Glomerular endothelial cell (primary cell): ENCODE measurements at places on chromosomes 6 and 20. TPM values are rescaled to one million over a fixed set of nuclear protein-coding genes. Genes with fewer than 3 reads are reported as not detected.

DNA sequence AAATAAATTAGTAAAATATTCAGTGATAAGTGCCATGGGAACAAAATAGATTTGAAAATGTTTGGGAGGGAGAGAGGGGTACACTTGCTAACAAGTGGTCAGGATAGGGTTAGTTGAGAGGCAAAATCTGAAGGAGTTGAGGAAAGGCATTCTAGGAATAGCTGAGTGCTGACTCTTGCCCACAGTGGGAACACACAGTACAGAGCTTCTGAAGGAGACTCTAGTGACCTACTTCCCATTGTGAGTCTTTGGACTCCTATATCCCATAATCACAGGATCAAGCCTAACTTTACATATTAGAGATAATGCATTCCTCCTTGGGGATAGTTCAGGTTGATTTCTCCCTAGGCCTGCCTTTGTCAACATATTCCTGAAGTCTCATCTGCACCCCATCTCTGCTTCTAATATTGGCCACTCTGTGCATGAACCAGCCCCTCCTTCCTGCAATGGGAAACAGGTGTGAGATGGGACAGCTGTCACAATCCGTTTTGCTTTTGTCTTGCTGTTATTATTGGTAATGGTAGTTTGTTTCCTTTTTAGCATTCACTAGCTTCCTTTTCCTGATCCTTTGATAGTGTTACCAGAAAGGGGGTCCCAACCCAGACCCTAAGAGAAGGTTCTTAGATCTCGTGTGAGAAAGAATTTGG is 2.6 kb upstream of the TRIM38 start:
- DNase-seq = no peak

GRCh38 chr6:37809197-37809543 is 10.4 kb upstream of the ZFAND3 start:
- DNase-seq = no peak

Gene OR5V1
- not detected in 2 replicates for total RNA-seq

DNA sequence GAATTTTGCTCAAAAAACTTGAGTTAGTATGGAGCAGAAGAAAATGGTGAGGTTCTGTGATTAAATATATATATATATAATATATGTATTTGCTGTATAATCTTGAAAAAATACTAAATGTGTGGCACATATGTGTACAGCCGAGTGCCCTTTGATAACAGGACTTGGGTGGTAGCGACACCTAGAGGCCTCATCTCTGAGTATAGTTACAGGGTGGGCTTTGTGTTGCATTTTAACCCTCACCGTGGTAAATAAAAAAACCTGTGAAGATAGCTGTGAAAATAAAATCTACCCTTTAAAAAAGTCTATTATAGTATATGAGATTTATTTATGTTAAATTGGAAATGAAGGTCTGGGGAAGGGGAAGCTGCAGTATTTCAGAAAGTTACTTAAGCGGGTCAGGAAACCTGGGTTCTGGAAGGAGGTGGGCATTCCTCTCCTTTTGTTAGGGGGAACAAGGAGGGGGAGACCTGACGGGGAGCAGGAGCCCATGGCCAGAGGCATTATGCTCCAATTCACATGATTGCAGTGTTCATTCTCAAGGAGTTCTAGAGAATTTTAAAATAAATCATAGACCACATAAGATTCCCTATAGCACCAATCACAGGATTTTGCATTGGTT is 82.7 kb downstream of the SH3BGRL2 start:
- peak; percentile 37 for DNase-seq

DNA sequence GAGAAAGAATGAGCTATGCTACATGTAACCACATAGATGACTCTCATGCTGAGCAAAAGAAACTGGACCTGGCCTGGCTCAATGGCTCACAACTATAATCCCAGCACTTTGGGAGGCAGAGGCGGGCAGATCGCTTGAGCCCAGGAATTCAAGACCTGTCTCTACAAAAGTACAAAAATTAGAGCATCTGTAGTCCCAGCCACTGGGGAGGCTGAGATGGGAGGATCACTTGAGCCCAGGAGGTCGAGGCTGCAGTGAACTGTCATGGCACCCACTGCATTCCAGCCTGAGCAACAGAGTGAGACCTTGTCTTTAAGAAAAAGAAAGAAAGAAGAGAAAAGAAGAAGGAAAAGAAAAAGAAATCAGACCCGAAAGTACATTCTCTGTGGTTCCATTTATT is 41.7 kb downstream of the NCR2 start:
- DNase-seq = no peak

Gene SCRT2
- total RNA-seq = not detected in 2 replicates

Gene PAK1IP1
- total RNA-seq = 15.9 and 18.4 TPM in 2 replicates

Gene BTBD3
- 27.0 and 36.4 TPM in 2 replicates for total RNA-seq

GRCh38 chr20:62614085-62614960 is 28.0 kb upstream of the SLCO4A1 start:
- DNase-seq = no peak

GRCh38 chr6:75602246-75603105 is 796 bp downstream of the SENP6 start:
- DNase-seq = no peak

- no peak for DNase-seq
These were observed 130.4 kb upstream of the SMLR1 start for GRCh38 chr6:130696806-130697205.

Gene ARMH2
- not detected in 2 replicates for total RNA-seq

Gene CD109
- total RNA-seq = 85.1 and 100 TPM in 2 replicates

DNA sequence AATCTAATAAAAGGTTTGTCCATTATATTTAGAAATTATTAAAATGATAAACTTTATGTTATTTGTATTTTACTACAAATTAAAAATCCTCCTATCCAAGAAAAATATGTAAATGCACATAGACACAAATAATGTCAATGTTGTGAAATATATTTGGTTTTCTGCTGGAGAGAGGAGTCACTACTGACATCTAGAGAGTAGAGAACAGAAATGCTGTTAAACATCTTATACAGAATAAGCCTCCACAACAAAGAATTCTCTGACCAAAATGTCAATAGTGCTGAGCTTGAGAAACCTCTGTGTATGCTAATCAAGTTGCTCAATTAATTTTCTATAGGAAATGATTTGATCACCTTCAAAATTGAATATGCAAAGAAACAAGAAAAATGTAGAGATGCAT is 12.4 kb downstream of the HTR1B start:
- no peak for DNase-seq

DNA sequence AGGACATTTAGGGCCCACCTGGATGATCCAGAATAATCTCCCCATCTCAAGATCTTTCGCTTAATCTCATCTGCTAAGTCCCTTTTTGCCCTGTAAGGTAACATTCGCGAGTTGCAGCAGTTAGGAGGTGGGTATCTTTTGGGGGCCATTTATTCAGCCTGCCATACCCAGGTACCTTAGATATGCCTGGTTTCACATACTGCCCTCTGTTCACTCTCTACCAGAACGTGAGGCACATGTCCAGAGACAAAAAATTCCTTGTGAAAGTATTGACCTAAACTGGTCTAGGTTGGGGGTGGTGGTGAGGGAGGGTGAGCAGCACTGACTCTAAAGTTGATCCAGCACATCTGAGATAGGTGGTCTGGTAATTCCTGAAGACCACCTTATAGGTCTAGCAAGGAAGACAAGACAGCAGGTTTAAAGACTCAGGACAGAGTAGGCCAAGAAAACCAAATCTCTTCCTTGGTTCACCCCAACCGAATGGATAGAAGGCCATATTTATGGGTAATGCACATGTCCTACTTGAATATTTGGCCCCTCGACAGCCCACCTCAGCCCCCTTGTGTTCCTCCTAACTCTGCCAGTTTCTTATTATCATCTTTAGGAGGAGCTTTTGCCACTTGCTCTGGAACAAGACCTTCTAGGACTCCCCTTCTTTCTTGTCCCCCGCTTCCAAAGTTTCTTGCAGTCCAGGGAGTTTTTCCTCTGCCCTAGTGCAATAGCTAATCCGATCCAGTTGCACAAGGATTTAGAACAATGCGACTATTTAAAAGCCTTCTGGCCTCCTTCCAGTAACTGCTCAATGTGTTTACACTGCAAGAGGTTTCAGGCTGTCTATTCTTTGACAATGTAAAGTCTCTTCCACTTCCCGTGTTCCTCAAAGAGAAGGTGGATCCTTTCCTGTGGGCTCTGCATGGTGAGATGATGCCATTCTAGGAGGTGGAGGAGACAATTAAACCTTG is 213.0 kb upstream of the LAMP5 start:
- no peak for DNase-seq

Gene TBCC
- total RNA-seq = 33.2 and 36.2 TPM in 2 replicates

DNA sequence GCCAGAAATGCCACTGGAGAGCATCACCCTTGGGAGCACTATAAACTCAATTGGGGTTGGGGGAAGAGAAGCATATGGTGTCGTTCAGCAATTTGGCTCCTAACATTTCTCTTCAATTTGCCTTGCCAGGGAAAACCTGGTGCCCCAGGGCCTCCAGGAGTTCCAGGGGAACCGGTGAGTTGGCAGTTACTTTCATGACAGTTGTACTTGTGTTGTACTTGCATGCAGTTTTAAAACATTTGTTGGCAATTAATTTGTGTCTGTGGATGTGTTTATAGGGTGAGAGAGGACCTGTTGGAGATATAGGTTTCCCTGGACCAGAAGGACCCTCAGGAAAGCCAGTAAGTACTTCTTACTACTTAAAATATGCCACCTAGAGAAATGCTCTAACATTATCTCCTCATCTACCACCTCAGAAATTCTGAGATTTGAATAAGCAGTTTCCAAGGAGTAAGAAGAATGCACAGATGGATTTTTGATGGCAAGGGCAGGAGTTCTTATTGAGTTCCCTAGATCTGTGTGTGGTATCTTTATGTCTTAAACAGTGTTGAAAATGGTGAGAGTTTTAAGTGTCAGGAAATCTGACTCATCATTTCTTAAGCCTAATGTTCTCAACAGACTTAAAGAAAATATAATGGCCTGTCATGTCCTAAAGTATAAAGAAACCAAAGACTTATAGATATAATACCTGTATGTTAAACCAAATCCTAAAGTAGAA is 122.5 kb downstream of the COL9A1 start:
- DNase-seq = no peak

- no peak for DNase-seq
These were observed 296.6 kb downstream of the PHACTR1 start for GRCh38 chr6:13012977-13013680.

DNA sequence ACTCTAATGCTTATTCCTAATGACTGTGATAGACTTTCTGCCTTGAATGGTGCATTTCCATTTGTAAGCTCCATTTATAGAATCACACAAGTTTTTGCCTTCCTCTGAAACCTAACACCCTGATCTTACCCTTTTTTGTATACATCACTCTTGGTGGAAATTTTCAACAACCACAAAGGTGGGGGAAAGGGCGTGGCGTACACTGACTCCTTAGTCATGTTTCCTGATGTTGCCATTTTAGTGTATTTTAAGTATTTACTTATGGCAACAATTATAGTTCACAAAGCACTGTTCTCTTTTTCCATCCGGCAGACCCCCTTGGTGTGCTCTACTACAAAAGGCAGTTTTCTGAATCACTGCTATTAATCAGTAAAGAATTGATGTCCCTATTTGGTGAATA is 92.0 kb downstream of the ATXN1 start:
- peak; percentile 72 for DNase-seq
